ENCODE measurements at places on chromosomes 3 and 15.

GRCh38 chr15:80777826-80778620 lies 1.1 kb upstream of the CEMIP start:
- DNase-seq, result no peak

- no peak for DNase-seq
Measured at GRCh38 chr3:196227121-196227561, 10.8 kb downstream of the SLC51A start.

GRCh38 chr3:120212505-120212904 lies 72.5 kb downstream of the GPR156 start:
- no peak for DNase-seq

DNA sequence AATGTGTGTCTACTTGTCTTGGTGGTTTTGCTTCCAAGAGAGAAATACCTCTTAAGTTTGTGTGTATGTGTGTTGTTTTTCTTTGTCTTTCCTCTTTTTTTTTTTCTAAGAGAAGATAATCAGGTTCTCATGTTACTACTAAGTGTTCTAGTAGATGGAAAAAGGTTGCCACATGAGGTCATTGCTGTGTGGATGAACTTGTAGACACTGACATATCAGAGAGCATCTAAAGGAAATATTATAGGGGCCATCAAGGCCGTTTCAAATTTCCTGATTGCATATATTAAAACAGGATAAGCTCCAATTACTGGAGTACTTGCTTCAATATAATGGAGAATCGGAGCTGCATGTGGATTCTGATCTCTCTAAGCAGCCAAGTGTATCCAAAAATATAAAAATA lies 747.5 kb downstream of the NR2F2 start:
- DNase-seq, result no peak

- DNase-seq, result no peak
Measured at GRCh38 chr3:5198986-5199731, 11.7 kb downstream of the EDEM1 start.

GRCh38 chr15:60703207-60703933 lies 224.4 kb upstream of the ICE2 start:
- DNase-seq, result peak; percentile 47

DNA sequence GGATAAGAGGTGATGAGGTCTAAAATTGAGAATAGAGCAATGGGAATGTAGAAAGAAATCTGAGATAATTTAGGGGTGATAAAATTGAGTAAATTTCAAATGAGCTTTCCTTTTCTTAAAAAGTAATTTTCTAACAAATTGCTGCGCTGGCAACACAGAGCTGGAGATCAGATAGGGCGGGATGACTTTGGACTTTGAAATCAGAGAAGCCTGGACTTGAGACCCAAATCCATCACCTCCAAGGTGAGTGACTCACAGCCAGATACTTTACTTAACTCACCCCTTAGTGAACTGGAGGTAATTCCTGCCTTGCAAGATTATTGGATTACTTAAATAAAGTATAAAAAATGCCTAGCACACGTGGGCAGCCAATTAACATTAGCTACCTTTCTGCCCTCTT lies 80.8 kb downstream of the P2RY1 start:
- DNase-seq, result no peak

- no peak for DNase-seq
Measured at GRCh38 chr3:105826778-105827634, 41.8 kb downstream of the CBLB start.

GRCh38 chr3:140403079-140403478 lies 274.8 kb upstream of the TRIM42 start:
- DNase-seq, result no peak

All from spinal cord (tissue), 10 donors.